Renal cortex interstitium (tissue), 15 donors: ENCODE measurements at places on chromosomes 5 and 9. TPM values are rescaled to one million over a fixed set of nuclear protein-coding genes. Genes with fewer than 3 reads are reported as not detected.

The INSL4 gene
- polyA plus RNA-seq, result not detected

The CRAT gene
- polyA plus RNA-seq, result 45.9 TPM

The C5orf34 gene
- 4.9 TPM for polyA plus RNA-seq

The SLC6A3 gene
- polyA plus RNA-seq, result 0.31 TPM

The TAF11L5 gene
- not detected for polyA plus RNA-seq

The DEPDC1B gene
- 25.6 TPM for polyA plus RNA-seq

The PRUNE2 gene
- 14.6 TPM for polyA plus RNA-seq

The IL17B gene
- polyA plus RNA-seq, result 0.62 TPM

- no peak for DNase-seq
Measured at GRCh38 chr5:176675676-176676360, 28.5 kb downstream of the TSPAN17 start.

DNA sequence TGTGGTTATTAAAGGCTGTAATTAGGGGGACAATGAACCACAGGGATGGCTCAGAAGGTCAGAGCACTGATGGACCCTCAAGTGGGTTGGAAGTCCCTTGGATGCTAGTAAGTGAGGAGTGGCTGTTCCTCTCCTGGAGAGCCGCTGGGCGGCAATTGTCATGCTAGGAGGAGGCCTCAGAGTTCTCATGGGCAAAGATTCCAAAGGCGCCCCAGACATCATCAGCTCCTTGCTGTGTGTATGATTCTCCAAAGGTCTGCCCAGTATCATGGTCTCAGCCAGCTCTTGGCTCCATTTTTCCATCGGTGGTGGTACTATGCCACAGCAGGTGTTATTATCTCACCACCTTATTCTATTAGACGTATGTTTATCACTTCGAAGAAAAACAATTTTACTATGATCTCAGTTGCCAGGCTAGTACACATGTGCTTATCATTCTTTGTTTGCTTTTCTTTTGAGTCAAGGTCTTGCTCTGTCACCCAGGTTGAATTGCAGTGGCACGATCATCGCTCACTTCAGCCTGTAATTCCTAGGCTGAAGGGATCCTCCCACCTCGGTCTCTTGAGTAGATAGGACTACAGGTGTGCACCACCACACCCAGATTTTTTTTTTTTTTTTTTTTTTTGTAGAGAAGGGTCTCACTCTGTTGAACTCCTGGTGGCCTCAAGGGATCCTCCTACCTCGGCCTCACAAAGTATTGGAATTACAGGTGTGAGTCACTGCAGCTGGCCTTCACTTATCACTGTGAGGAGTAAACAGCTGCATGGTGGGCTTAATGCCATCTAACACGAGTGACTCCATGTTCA, 46.8 kb downstream of the EXOSC2 start:
- no peak for DNase-seq

GRCh38 chr5:148070621-148071020, 6.8 kb downstream of the SPINK5 start:
- no peak for DNase-seq

GRCh38 chr5:82815871-82816270, 261.3 kb downstream of the TMEM167A start:
- no peak for DNase-seq

DNA sequence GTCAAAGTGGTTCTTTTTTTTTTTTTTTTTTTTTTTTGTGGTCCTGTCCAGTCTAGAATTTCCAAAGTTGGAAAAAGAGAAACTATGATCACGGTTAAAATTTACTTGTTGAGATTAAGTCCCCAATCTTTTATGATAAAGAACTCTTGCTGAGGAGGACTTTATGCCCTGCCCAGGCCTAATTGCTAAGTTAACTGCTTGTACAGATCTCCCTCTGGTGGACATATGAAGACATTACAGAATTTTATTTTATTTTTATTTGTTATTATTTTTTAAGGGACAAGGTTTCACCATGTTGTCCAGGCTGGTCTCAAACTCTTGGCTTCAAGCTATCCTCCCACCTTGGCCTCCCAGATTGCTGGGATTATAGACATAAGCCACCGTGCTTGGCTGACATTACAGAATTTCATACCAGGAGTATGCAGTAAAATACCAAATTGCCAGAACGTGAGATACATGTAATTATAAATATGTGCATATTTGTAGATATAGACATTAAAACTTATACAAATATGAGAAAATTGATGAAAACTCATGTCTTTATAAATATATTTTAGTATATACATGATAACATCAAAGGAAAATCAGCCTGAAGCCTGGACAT, 91.2 kb downstream of the RFK start:
- no peak for DNase-seq

DNA sequence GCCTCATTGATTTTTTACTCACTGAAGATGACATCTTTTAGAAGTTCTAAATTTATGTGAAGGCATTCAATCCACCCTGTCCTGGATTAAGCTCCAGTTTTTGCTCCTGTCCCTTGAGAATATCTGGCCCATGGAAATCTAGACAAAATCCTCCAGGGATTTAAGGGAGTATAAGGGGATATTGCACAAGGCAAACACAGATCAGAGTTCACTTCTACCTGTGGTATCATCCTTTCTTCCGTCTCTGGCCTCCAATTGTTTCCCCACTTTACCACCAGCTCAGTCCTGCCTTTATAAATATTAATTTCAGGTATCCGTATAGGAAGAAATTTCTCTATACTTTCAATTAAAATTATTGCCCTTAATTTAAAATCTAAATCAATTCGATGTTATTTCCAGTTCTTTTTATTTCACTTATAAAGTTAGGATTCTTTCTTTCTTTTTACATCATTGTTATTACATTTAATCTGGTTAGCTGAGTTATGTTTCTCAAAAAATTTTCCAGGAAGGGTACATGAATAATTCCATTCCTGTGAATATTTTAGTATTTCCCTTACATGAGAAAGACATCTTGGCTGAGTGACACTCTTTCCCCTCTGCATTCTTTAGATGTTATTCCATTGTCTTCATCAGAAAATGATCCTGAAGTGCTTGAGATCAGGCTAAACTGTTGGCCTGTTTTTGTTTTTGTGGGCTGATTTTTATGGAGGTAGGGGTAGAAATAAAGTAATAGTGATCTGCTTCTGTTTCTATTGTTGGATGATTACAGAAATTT, 194.3 kb upstream of the MAP3K1 start:
- DNase-seq, result no peak

DNA sequence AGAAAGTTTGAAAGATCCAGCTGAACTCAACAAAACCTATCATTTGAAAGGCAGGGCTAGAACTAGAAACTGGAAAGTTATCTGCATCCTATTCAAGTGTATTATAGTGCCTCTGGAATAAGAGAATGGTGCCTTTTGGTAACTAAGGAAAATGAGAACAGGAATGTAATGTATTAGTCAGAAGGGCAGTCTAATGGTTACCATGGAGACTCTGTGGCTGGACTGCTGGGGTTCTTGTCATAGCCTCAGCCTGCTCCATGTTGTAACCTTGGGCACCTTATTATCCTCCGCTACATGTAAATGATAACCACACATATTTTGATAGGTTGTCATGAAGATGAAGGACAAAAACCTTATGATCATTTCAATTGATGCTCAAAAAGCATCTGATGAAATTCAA, 24.6 kb upstream of the IFNB1 start:
- DNase-seq, result no peak

- DNase-seq, result no peak
Measured at GRCh38 chr9:18122171-18122570, 351.8 kb upstream of the ADAMTSL1 start.

GRCh38 chr5:140509898-140510297, 37.6 kb upstream of the EIF4EBP3 start:
- DNase-seq, result no peak

DNA sequence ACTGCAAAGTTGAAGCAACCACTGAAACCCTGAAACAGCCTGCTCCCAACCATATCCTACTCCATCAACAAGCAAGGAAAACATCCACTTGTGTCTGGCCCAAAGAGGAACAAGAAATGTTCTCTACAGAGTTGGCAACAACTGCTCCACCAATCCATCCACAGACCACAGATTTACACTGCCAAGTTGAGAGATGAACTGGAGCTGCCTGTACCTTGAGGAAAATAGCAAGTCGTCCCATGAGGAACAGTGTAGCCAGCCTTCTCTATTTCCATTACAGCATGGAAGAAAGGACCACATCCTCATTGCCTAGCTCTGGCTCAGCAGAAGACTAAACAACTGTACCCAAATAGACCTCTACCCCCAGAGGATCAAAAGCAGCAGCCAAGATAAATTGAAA, 60.4 kb downstream of the DEPDC1B start:
- DNase-seq, result no peak

DNA sequence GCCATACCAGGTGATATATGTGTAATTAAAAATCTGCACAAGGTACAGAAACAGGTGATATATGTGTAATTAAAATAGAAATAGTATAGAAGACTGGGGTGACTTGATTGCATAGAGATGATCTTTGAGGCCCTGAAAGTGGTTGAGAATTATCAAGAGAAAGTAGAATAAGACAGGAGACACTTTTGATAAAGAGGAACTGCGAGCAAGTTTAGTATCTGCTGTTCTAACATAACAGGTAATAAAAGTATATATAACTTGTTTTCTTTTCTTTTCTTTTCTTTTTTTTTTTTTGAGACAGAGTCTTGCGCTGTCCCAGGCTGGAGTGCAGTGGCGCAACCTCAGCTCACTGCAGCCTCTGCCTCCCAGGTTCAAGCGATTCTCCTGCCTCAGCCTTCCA, 5.4 kb downstream of the SNX2 start:
- no peak for DNase-seq

DNA sequence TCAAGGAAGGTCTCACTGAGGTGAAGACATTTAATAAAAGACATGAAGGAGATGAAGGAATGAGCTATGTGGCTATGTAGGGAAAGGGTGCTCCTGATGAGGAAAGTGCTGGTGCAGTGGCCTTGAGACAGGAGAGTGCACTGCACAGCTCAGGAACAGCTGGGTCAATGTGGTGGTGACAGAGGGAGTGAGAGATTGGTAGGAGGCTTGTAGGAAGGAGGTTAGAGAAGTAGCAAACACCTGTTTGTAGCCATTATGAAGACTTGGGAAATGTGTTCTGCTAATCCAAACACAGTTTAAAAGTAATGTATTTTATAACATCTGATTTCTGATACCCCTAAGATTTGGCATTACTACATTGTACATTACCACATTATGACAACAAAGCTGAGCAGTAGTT, 115.1 kb upstream of the MTAP start:
- no peak for DNase-seq

DNA sequence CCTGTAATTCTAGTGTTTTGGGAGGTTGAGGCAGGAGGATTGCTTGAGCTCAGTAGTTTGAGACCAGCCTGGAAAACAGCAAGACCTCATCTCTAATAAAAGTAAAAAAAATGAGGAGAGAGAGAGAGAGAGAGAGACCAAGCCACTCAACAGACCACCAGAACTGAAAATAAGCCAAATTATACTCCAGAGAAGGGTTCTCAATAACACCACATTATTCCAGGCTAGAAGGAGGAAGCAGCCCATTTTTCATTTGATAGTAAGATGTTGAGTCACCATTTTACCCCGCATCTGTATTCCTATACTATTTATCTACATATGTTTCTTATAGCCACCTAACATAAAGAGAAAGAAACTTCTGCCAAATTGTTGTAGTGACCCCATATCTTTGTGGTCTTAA, 134.8 kb downstream of the PCSK5 start:
- DNase-seq, result no peak
